ENCODE measurements at places on chromosomes 13 and 19. TPM values are rescaled to one million over a fixed set of nuclear protein-coding genes. Genes with fewer than 3 reads are reported as not detected.

CRTC1 gene
- 10.4 TPM for polyA plus RNA-seq

SHISA2 gene
- 2.3 TPM for polyA plus RNA-seq

URAD gene
- not detected for polyA plus RNA-seq

KCNC3 gene
- 1.1 TPM for polyA plus RNA-seq

ZNF560 gene
- 0.61 TPM for polyA plus RNA-seq

ZNF628 gene
- 0.68 TPM for polyA plus RNA-seq

ICAM1 gene
- not detected for polyA plus RNA-seq

IL17D gene
- polyA plus RNA-seq, result 14.5 TPM

IFNL1 gene
- not detected for polyA plus RNA-seq

CEBPA gene
- polyA plus RNA-seq, result 1.6 TPM

RCBTB1 gene
- 65.3 TPM for polyA plus RNA-seq

CNMD gene
- 2.2 TPM for polyA plus RNA-seq

ZNF845 gene
- 6.8 TPM for polyA plus RNA-seq

ZNF793 gene
- 53.7 TPM for polyA plus RNA-seq

GNG7 gene
- polyA plus RNA-seq, result 3.0 TPM

PRSS57 gene
- polyA plus RNA-seq, result not detected

ATXN8OS gene
- polyA plus RNA-seq, result 0.33 TPM

RAB20 gene
- polyA plus RNA-seq, result not detected

TEX26 gene
- not detected for polyA plus RNA-seq

TEKTIP1 gene
- polyA plus RNA-seq, result not detected

B3GNT3 gene
- not detected for polyA plus RNA-seq

COG3 gene
- polyA plus RNA-seq, result 90.2 TPM

PSG7 gene
- polyA plus RNA-seq, result not detected

DPF1 gene
- 132 TPM for polyA plus RNA-seq

BST2 gene
- not detected for polyA plus RNA-seq

Measured in neural cell (in vitro differentiated cells).